Glutamatergic neuron (in vitro differentiated cells): ENCODE measurements at places on chromosomes 7 and 10. TPM values are rescaled to one million over a fixed set of nuclear protein-coding genes. Genes with fewer than 3 reads are reported as not detected.

RPEL1 gene
- total RNA-seq: not detected

GRCh38 chr7:127021019-127021738 is 231.6 kb downstream of the GRM8 start:
- no peak for DNase-seq

GRCh38 chr10:78995987-78996791 is 72.6 kb upstream of the ZMIZ1 start:
- DNase-seq: no peak

- no peak for DNase-seq
These were observed 176.3 kb downstream of the DGKI start for GRCh38 chr7:137670222-137671064.

GRCh38 chr10:124127965-124128810 is 34.8 kb upstream of the CHST15 start:
- DNase-seq: no peak

DNA sequence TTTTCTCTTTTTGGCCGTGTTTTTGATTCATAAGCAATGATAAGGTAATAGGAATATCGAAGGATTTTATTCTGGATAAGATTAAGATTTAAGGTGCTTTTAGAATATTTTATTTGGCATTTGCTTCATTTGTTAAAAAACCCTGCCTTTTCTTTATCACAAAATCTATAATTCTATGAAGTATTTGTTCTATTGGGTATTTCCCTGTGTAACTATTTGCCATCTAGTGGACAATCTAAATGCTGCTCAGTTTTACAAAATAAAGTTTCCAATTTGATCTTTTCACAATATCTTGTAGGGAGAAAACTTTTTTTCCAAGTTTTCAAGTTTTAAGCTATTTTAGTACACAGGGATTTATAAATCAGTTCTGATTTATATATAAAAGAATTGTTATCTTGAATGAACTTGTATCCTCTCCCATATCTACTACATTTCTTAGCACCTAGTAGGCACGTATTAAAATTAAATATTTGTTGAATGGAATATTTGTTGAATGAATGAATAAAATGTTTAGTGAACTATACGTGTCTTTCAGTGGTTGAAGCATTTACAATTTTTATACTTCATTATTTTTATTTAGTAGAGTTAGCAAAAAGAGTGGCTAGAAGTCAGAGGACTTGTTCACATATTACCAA is 26.5 kb downstream of the ANKRD7 start:
- DNase-seq: no peak
